ENCODE measurements at places on chromosomes 2 and 18.

DNA sequence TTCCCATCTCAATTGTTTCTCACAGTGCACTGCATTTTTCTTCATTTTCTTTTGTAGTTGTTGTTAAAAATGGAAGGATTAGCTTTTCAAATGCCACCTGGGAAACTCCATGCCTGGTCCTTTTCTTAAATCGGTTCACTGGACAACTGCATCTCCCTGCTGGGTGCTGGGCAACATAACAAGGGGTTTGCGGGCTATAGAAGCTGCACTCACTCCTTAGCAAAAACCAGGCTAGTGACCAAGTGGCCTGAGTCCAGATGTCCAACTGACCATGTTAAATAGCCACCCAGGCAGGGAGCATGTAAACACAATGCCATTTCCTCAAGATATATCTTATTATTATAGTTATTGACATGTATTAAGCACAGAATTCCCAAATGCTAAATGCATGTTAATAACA is 264.9 kb downstream of the ICOS start:
- DNase-seq = no peak

GRCh38 chr18:12686100-12686499 is 16.4 kb downstream of the CEP76 start:
- DNase-seq = no peak

DNA sequence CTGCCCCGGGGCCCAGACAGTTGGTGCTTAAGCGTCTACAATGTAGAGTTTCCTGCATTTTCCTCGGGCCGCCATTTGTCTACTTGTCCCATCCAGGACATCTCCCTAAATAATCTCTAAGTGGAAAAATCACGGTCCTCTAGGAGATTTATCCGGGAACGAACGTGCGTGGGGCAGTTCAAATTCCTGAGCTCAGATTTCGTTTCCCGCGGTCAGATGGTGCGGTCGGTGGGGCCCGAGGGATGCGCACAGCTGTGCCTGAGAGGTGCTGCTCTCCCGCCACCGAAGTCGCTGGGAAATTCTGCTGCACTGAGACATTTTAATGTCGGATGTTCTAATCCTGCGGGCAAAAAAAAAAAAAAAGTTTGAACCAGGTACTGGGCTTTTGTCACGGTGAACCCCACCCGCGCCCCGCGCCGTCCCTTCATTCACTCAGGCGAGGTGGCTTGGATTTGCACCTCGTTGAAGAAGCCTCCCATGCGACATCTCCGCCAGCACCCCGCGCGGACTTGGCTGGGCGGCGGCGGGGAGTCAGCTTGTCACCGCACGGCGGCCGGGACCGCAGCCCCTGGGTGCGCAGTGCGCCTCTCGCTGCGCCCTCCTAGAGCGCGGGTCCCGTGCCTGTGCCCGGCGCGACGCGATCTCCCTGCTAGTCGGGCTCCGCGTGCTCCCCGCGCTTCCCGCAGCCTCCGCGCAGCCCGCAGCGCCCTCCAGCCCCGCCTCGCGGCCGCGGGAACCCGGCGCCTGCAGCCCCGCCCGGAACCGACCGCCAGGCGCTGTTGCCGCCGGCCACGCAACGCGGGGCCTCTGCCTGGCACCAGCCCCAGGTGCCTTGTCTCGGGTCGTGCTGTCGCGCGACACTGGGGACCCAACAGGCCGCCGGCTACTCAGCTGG is 191.9 kb upstream of the TCF4 start:
- DNase-seq = no peak

DNA sequence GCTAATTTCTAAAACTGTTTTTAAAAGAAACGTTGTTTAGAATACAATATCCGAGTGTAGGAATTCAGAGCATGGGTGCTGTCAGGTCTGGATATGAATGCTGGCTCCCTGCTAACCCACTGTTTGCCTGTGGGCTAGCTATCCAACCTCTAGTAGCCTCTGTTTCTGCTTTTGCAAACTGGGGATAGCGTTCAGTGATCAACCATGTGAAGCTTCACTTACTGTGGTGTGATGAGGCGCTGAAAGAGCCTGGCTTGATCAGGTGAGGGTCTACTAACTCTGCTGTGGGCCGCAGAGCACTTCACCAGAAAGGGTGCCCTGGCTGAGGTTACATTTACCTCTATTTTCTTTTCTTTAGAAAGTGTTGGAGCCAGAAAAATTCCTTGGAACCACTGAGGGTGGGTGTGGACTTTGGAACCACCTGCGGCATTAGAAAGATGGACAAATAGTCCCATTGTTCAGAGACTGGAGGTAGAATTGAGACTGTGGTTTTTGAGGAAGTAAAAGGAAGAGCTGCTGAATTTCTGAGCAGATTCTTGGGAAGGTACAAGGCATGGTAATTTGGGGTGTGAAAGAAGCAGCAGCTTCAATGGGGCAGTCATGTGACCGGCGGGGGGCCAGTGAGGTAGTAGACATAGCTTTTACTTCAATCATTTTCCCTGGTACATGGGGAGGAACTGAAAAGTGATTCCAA is 96.3 kb upstream of the CD302 start:
- no peak for DNase-seq

GRCh38 chr2:207506426-207506825 is 23.3 kb upstream of the CREB1 start:
- DNase-seq = no peak
